T-helper 1 cell treated with Interleukin-12 subunit alpha and Interleukin-12 subunit beta and Interleukin-4 antibody, amounts not matched to agents 30 ng/mL and 1 ng/mL, for 36 hours (primary cell): ENCODE measurements at places on chromosomes 4 and X. TPM values are rescaled to one million over a fixed set of nuclear protein-coding genes. Genes with fewer than 3 reads are reported as not detected.

The PNCK gene
- not detected in 2 replicates for total RNA-seq

The MAGEC2 gene
- total RNA-seq = not detected in 2 replicates

The REELD1 gene
- total RNA-seq = 0.12 and 0.86 TPM in 2 replicates

The MAGEA2 gene
- total RNA-seq = not detected in 2 replicates

The KIAA1210 gene
- total RNA-seq = not detected in 2 replicates

The TBC1D8B gene
- total RNA-seq = 0.49 and 0.51 TPM in 2 replicates

The STAP1 gene
- 36.9 and 39.5 TPM in 2 replicates for total RNA-seq

The RBM46 gene
- not detected in 2 replicates for total RNA-seq

The TEX13C gene
- total RNA-seq = not detected in 2 replicates

The PABPC5 gene
- not detected in 2 replicates for total RNA-seq

The PWWP3B gene
- not detected in 2 replicates for total RNA-seq

The F8A3 gene
- 25.8 and 28.8 TPM in 2 replicates for total RNA-seq

The CXCL3 gene
- total RNA-seq = 0.12 TPM in 1 of 2 replicates, not detected in the other
